IPS DF 6.9 (cell line): ENCODE measurements at places on chromosomes 12 and 14.

- DNase-seq, result no peak
Measured at GRCh38 chr12:116474331-116474730, 84.8 kb upstream of the MAP1LC3B2 start.

- no peak for DNase-seq
Measured at GRCh38 chr12:51218607-51219161, 822 bp upstream of the POU6F1 start.

GRCh38 chr12:3336606-3337311, 154.2 kb upstream of the PRMT8 start:
- no peak for DNase-seq

DNA sequence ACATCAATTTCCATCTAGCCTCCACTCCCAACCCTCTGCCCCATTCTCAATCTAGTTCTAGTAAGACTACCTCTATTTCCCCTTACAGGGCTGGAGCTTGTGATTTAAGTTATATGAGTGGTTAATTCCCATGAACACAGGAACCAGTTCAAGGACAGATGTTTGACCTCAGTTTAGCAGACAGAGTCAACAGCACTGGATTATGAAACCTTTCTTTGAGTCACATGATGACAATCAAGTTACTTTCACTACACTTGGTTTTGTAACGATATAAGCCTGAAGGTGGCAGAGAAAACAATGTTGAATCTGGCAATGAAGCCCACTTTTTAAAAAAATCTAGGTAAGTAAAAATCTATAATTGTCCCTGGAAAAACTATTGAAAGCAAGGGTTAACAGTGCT, 1646.2 kb upstream of the FLRT2 start:
- no peak for DNase-seq

DNA sequence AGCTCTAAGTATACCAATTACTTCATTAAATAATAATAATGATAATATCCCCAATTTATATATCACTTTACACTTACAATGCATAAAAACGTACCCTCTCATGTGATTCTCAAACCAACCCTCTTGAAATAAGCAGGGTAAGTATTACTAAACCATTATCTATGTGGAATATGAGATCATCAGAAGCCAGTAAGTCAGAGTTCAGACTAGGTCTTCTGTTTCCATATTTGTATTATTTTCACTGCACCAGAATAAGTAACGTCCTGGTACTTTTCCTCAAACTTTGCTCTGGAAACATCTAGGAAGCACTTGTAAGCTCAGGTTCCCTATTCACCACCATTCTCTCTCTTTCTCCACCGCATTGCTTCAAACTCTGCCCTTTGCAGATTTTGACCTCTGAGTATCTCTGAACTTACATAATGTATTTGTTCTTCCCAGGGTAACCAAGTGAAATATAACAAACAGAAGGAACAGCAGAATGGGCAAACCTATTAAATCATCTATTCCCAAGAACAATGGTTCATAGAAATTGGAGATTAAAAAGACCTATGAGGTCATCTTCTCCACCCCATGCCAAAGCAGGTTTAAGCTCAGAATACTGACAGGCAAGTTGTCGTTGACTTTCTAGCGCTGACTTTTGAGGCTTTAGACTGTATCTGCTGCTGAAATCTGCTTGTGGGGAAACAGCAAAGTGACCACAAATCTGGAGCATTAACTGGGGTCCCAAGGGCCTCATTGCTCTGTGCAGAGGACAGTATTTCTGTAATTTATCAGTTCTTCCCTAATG, 161.3 kb upstream of the FAR2 start:
- no peak for DNase-seq

DNA sequence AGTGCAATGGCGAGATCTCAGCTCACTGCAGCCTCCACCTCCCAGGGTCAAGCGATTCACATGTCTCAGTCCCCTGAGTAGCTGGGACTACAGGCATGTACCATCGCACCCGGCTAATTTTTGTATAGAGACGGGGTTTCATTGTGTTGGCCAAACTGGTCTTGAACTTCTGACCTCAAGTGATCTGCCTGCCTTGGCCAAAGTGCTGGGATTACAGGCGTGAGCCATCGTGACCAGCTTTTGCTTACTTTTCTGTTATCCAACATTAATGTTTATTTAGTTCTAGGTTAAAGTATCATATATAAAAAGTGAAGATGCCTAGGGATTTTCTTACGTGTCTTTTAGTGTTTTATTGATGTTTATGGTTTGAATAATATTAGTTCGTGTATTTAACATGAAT, 28.9 kb upstream of the CCT2 start:
- no peak for DNase-seq

GRCh38 chr14:55381561-55381960, 30.1 kb downstream of the ATG14 start:
- DNase-seq, result no peak

DNA sequence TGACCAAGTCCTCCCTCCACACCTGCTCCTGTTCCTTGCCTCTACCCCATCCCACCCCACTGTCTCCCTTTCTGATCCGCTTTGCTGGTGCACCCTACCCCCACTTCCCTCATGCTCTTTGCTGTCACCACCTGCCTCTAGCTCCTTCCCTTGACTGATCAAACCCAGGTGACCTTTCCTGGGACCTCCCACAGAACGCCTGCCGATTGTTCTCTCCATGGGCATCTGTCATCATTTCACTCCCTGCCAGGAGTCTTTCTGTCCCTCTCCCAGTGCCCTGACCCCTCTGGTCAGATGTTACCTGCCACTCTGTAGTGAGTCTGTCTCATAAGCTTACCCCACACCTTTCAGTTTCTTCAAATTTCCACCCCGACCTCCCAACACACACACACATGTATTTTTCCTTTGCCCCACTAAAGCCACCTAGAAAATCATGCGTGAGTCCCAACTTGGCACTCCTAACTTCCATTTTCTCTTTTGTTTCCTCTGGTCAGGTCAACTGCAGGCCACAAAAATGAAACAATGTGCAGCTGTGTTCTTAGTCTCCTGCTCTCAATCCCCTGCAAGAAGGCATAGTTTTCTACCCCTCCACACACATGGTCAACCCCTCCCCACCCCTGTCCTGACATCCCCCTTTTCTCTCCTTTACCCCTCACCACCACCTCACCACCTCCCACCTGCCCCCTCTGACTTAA, 229.8 kb downstream of the DPF3 start:
- DNase-seq, result no peak

- no peak for DNase-seq
Measured at GRCh38 chr12:47903927-47904712, 674 bp downstream of the VDR start.

- no peak for DNase-seq
Measured at GRCh38 chr12:94699801-94700200, 49.4 kb upstream of the TMCC3 start.
